ENCODE measurements at places on chromosomes 13 and 19.

DNA sequence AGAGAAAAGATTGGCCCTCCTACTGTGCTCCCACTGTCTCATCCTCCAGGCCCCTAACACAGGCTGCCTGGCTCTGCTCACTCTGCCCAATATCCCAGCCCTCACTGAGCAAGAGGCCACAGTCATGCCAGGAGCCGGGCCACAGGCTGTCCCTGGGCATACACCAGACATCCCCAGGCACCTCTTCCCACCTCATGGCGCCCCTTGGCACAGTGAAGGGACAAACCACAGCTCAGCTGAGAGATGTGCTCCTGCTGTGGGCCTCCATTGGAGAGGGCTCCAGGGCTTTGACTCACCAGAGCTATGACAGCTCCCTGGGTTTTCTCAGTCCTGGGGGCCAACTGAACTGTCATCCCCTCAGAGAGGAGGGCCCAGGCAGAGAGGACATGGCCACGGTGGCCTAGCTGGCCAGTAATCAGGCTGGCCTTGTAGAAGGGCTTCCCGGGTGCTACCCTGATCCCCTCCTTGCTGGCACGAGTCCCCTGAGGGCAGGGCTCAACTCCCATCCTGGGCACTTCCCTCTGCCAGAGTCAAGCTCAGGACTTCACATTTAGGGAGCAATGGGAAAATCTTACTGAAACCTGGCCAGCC, 220.9 kb downstream of the TUBA3C start:
- no peak for DNase-seq

DNA sequence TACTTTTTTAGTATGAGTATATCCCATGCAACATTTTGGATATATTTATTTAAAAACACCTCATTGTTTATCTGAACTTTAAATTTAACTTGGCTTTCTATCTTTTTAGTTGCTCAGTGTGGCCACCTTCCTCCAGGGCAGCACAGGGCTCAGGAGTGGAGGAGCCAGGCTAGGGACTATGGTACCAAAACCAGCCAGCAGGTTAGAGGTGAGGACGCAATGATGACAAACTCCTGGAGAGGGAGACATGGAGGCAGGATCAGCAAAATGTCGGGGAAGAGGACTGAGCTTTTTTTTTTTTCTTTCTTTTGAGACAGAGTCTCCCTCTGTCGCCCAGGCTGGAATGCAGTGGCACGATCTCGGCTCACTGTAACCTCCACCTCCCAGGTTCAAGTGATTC, 29.6 kb upstream of the CALM3 start:
- DNase-seq, result peak; percentile 14

DNA sequence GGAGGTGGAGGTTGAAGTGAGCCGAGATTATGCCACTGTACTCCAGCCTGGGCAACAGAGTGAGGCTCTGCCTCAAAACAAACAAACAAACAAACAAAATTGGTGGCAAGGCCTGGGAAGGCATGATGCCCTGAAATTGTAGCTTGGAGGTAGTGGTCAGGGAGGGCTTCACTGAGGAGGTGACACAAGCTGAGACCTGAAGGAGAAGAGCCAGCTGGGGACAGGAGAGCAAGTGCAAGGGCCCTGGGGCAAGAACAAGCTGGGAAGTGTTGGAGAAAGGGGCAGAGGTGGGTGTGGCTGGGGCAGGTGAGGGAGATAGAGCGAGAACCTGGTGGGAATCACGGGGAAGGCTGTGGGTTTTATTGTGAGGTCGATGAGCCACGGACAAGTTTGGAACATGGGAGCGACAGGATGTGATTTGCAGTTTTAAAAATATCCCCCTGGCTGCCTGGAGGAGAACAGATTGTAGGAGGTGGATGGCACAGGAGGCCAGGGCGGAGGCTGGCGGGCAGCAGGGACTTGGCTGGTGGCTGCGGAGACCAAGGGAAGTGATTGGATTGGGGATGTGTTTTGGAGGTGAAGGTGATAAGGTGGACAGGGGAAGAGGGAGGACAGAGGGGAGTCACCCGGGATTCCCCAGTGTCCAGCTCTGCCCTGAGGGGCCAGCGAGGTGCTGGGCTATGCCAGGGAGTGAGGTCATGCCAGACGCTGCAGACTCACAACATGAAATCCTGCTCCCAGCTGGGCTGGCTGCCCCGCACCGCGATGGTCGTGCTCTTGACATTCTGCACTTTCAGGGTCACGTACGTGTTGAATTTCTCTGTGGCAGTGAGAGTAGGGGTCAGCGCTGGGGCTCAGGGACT, 14.0 kb downstream of the UNC13A start:
- DNase-seq, result no peak

DNA sequence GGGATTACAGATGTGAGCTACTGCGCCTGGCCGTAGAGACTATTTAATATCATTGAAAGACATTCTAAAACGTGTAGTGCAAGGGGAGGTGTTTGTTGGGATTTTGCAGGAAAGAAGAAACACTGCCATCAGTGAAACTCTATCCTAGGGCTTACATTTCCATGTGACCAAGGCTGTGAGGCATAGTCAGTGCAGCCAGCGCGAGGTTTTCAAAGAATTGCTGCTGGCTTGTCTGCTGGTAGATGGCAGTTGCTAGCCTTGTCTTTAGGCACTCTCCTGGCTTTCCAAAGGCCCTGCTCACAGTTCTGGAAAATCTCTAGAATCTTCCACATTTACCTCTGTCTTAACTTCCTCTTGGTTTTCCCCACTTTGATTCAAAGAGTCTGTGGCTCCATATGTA, 77.5 kb downstream of the GPC6 start:
- DNase-seq, result no peak

- DNase-seq, result no peak
Measured at GRCh38 chr19:46670813-46671212, 9.8 kb upstream of the DACT3 start.

GRCh38 chr19:6060600-6061375, 49.5 kb downstream of the RFX2 start:
- no peak for DNase-seq

DNA sequence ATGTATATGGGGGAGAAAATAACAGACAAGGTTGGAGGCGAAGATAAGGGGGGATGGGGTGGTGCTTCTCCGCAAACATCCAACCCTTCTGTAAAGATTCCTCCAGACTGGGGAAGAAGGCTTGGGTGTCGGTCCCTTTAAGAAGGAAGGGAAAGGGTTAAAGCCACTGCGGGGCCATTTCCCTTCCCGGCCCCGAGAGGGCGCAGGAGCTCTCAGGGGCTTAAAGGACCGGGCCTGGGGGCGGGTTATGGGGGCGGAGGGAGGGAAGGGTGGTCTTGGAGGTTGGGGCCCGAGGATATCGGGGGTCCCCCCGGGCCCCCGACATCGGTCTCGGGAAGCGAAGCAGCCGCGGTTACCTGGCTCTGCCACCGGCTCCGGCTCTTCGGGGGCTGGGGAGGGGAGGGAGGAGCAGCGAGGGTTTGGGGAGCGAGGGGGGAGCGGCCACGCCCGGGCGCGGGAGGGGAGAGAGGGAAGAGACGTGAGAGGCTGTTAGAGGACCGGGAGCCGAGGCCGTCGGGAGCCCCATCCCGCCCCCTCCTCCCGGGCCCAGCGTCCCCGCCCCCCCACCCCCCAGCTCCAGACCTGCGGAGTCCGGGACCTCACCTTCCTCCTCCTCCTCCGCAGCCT, 2.8 kb downstream of the TNNT1 start:
- DNase-seq, result peak; percentile 50

- no peak for DNase-seq
Measured at GRCh38 chr13:52161181-52161646, 1.8 kb upstream of the NEK3 start.

- DNase-seq, result no peak
Measured at GRCh38 chr13:34254366-34254765, 436.4 kb downstream of the RFC3 start.

DNA sequence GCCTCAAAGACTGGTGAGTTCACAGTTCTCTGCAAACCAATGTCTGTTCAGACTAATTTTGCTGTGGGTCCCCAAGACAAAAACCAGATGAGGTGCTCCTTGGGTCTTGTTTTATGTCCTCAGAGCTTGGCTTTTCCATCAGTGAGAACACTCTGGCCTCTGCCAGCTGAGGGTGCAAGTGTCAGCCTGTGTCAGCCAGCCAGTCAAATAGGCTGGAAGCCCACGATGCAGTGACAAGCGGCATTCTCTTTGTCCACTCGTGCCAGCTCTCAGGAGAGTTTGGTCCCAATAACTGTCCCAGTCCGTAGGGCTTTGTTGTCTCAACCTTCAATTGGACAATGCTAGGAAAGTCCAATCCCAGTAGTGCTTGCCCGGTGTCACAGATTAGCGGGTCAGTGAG, 9.4 kb upstream of the AKT2 start:
- DNase-seq, result no peak

- DNase-seq, result peak; percentile 80
Measured at GRCh38 chr19:18000915-18001776, 6.8 kb upstream of the ARRDC2 start.

- peak; percentile 39 for DNase-seq
Measured at GRCh38 chr19:13098277-13099072, 4.2 kb downstream of the LYL1 start.

DNA sequence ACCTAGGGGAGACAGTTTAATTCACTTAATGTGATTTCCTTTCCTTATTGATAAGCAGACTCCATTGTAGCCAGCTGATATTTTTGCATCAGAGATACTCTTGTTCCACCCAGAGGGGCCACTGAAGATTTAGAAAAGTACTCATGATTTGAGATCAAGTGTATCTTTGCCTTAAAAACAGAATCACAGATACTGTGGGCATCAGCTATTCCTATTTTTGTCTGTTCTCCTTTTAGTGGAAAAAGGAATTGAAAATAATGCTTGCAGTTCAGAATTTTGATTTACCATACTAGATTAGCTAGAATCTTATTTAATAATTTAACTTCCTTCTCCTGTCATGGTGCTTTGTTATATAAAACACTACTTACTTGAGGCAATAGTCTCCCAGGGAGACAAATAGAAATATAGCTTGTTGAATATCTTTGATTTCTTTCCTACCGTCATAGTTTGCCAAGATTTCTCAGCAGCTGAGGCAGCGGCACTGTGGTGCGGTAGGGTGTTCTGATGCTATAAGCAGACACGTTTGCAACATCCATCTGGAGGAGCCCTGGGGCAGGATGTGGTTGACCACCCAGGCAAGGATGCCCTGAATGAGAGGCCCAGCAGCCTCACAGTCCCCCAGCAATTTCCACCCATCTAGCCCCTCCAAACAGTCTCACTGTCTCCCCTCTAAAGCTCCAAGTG, 47.0 kb upstream of the RAP2A start:
- DNase-seq, result no peak

GRCh38 chr19:45059258-45059965, 16.9 kb downstream of the ZNF296 start:
- DNase-seq, result peak; percentile 80

- peak; percentile 96 for DNase-seq
Measured at GRCh38 chr19:55599842-55600661, at the start of gene ZNF524. Gene ZNF524, plus strand, starts transcription at chr19:55600288. Its CDS starts 1,825 bp downstream, at chr19:55602113.

DNA sequence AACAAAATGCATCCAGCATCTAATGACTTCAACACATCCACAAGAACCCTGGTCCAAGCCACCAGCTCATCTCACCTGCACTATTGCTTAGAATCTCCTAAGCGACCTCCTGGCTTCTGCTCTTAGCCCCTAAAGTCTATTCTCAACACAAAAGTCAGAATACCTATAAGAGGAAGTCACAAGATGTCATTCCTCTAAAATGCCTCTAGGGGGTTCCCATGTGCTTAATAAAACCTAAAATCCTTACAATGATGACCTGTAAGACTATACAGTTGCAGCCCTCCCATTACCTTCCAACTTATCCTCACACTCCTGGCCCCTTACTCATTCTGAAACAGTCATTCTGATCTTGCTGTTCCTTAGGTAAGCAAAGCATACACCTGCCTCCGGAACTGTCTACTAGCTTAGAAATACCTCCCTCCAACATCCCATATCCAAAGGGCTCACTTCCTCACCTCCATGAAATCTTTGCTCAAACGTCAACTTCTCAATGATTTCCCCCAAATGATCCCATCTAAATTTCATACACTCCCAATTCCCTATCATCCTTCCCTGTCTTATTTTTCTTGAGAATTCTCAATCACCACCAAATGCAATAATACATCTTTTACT, 10.0 kb downstream of the ATP7B start:
- peak; percentile 23 for DNase-seq

DNA sequence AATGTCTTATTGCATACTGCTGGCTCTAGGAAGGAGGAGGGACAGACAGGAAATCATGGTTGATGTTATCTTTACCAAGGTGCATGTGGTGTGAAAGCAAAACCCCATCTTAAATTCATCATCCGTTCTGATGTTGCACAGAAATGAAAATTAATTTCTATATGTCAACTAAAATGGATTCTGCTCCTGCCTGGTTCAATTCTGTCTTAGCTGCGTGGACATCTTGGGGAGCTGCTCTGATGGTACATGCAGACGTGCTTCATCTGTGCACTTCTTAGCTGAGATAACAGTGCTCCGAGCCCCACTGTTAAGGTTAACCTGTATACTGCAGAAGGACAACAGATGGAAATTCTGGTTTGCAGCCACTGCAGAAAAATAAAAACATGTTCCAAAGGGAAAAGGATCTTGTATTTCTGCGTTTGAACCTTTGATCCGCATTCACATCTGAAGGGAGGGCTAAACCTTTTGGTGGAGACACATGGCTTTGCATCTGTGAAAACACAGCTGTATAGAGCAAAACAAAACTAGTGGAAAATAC, 155.6 kb downstream of the TM9SF2 start:
- DNase-seq, result peak; percentile 17

GRCh38 chr13:21661097-21661909, 9.6 kb upstream of the FGF9 start:
- no peak for DNase-seq

DNA sequence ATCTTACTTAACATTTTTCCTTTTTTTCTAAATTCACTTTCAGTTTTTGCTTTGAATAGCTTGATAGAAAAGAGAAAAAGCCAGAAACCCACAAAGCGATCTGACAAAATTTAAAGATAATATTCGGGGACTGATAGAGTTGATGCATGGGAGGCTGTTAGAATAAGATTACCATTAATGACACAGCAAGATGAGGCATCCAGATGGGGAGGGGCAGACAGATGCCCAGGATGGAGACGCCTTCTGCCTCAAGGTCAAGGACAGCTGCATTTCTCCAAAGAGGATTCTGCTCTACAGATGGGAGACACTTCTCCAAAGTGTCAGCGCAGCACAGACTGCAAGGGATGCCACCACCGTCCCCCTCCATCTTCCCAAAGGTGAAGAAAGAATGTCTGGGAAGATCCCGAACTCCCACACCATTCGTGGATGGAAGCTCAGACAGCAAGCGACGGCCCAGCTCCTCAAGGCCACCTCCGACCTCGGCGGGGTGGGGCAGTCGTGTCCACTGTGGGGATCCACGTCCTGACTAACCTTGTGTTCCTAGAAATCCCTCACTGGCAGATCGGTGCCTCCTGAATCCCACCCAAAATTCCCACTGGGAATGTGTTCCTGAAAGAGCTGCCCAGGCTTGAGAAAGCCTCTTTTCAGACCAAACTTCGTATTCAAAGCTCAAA, 32.9 kb downstream of the NAXD start:
- DNase-seq, result no peak

GRCh38 chr19:7515110-7515644, 726 bp upstream of the ZNF358 start:
- no peak for DNase-seq

DNA sequence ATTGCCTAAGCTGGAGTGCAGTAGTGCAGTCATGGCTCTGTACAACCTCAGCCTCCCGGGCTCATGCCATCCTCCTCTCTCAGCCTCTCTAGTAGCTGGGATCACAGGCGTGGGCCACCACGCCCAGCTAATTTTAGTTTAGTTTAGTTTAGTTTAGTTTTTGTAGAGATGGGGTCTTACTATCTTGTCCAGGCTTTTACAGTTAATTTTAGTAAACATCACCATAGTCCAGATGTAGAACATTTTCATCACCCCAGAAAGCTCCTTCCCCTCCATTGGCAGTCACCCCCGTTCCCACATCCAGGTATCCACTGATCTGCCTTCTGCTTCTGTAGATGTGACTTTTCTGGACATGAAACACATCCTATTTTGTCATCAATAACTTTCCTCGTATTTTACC, 41.1 kb downstream of the DNM2 start:
- no peak for DNase-seq

GRCh38 chr13:36026531-36026930, 104.7 kb downstream of the DCLK1 start:
- no peak for DNase-seq
